ENCODE measurements at places on chromosomes 4 and X.

- no peak for DNase-seq
Observed at GRCh38 chr4:186486172-186486571, 69.2 kb downstream of the MTNR1A start.

DNA sequence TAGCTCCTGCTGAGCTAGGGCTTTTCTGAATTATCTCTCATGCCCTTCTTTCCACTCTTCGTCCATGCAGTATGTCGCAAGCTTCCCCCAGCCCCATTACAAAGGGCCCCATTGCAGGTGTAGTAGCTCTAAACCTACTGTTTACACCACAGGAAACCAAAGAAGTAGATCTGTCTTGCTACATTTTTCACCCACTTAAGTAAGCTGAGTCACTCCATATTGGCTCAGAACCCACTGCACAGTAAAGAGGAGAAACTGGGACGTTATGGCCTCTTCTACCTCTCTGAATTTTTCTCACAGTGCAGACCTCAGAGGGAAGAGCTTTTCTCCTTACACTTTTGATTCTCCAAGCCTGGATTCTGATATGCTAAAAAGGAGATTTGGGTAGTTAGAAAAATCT lies 200.2 kb downstream of the SMARCA1 start:
- no peak for DNase-seq

DNA sequence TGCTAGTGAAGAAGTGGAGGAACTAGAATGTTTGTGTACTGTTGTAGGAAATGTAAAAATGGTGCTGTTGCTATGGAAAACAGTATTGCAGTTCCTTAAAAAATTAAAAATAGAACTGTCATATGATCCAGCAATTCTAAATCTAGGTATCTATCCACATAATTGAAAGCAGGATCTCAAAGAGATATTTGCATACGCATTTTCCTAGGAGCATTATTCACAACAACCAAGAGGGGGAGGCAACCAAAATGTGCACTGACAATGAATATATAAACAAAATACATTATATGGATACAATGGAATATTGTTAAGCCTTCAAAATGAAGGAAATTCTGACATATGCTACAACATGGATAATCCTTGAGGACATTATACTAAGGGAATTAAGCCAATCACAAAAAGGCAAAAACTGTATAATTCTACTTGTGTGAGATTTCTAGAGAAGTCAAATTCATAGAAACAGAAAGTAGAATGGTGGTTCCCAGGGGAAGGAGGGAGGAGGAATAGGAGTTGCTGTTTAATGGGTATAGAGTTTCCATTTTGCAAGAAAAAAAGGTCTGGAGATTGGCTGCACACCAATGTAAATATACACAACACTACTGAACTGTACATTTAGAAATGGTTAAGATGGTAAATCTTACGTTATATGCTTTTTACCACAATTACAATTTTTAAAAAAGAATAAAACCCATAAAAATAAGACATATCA lies 35.6 kb upstream of the KCNE5 start:
- no peak for DNase-seq

GRCh38 chr4:2416564-2417225 lies 1.8 kb downstream of the ZFYVE28 start:
- no peak for DNase-seq

DNA sequence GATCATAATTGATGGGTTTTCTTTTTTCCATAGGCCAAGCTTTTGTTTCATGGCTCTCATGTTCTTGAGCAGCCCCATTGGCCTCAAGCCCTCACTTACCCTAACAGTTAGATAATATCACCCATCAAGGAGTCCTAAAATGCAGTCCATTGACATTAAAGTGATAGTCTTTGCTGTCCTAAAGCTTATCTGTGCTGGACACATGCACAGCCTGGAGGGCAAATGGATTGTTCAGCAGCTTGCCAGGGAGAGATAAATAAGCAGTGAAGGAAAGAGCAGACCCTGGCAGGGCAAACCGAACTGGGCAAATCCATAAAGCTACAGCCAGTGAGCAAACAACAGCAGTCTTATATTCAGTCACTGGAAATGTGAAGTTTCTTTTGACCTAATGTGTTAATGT lies 199.6 kb upstream of the MID1 start:
- no peak for DNase-seq

DNA sequence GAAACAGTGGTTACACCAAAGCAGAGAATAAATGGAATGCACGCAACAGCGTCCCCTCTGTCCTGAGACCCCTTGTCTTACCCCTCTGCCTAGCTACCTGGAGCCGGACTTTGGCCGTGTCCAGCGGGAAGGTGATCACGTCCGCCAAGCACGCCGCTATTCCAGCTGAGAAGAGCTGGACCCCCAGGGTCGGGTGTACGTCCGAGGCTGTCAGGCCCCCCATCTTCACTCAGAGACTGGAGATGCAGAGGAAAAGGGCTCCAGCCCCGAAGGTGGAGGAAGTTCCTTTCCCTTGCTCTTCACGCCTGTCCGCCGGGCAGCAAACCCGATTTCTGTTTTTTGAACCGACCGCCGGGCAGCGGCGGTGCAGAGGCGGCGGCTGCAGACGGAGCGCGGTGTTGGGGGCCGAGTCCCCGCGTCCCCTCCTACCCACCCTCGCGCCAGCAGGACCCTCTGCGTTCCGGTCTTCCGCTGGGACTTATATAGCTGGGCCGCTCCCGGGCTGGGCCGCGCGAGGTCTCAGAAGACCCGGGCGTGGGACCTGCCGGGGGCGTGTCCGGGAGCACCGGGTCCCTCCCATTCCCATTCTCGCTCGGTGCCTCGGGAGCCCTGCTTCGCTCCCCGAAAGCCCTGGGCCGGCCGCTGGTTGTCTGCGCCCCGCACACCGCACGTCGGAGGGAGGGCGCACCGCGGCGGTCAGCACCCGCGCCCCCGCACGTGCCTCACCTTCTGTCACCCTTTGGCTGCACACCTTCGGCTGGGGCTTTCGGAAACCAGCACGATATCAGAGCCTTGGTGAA lies at the start of gene UCP1:
Gene UCP1, minus strand, starts transcription at position 455 of the 800 bp plus-strand sequence. Its CDS starts 232 bp downstream, at position 223.
- no peak for DNase-seq

DNA sequence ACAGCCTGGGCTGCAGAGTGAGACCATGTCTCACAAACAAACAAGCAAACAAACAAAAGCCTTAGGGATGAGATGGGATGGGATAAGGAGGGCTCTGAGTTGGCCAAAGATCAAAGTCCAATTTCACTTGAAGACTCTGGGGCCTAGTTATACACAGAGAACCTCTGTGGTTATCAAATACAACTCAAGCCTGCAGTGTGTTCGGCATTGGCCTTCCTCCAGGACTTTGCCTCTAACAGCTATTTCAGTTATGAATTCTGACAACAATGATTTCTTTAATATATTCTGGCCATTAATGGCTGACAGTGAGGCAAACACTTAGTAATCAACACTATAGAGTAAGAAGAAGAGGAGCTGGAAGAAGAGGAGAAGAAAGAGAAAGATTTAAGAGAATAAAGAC lies 171.1 kb downstream of the PDGFRA start:
- DNase-seq: no peak

GRCh38 chrX:131271274-131271673 lies 17.8 kb downstream of the IGSF1 start:
- DNase-seq: no peak

Measured in NCI-H345 (cell line).